ENCODE measurements at places on chromosomes 1 and 21. TPM values are rescaled to one million over a fixed set of nuclear protein-coding genes. Genes with fewer than 3 reads are reported as not detected.
A peak's percentile ranks its signal among the peaks of the same experiment; 100 is the strongest.

GRCh38 chr1:116571215-116571919 is 541 bp upstream of the CD58 start:
- DNase-seq: no peak

GRCh38 chr1:171467626-171468025 is 17.7 kb upstream of the PRRC2C start:
- no peak for DNase-seq

- DNase-seq: peak; percentile 5
Observed at GRCh38 chr21:39444421-39445180, 977 bp downstream of the LCA5L start.

GRCh38 chr1:241844593-241844992 is 3.4 kb upstream of the EXO1 start:
- DNase-seq: no peak

GRCh38 chr1:212315907-212316306 is 30.7 kb downstream of the PPP2R5A start:
- DNase-seq: peak; percentile 58

The PTP4A2 gene
- total RNA-seq: 198 TPM

The FCN3 gene
- total RNA-seq: not detected

The S100A8 gene
- total RNA-seq: not detected

The ADAMTS4 gene
- not detected for total RNA-seq
